ENCODE measurements at places on chromosomes 7 and 10. TPM values are rescaled to one million over a fixed set of nuclear protein-coding genes. Genes with fewer than 3 reads are reported as not detected.

The THSD7A gene
- total RNA-seq = 1.3 TPM

The POLR2J2 gene
- total RNA-seq = 0.21 TPM

The HTR5A gene
- total RNA-seq = not detected

The CRYGN gene
- total RNA-seq = not detected

The PRF1 gene
- not detected for total RNA-seq

The AKR1D1 gene
- total RNA-seq = not detected

The AKR1C2 gene
- total RNA-seq = 3,473 TPM

Measured in A549 treated with RU486 at 1 μM for 4 hours (cell line).